ENCODE measurements at places on chromosomes 2 and 18.

GRCh38 chr2:200665626-200666453, 80.0 kb downstream of the AOX1 start:
- DNase-seq, result no peak

GRCh38 chr2:30678410-30679137, 128.7 kb downstream of the CAPN13 start:
- no peak for DNase-seq

GRCh38 chr2:191638079-191638801, 39.7 kb upstream of the NABP1 start:
- DNase-seq, result no peak

- no peak for DNase-seq
These were observed 395.9 kb downstream of the LRATD1 start for GRCh38 chr2:15028406-15028805.

- no peak for DNase-seq
These were observed 2.5 kb downstream of the SESTD1 start for GRCh38 chr2:179262077-179262660.

DNA sequence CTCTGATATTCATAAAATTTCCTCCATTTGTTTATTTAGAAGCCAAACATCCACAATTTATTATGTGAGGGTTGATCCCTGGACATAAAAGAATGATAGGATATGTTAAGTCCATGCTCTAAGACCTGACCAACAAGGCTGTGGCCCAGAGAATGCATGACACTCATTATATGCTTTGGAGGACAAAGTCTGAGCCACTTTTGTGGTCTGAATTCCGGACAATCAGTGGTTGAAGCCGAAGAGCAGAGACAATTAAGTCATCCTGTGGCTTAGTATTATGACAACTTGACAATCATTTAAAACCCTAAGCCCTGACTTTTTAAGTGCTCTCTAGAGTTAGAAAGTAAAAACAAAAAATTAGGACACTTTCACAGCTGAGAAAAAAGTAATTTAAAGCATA, 483.3 kb downstream of the PLCL1 start:
- DNase-seq, result no peak

DNA sequence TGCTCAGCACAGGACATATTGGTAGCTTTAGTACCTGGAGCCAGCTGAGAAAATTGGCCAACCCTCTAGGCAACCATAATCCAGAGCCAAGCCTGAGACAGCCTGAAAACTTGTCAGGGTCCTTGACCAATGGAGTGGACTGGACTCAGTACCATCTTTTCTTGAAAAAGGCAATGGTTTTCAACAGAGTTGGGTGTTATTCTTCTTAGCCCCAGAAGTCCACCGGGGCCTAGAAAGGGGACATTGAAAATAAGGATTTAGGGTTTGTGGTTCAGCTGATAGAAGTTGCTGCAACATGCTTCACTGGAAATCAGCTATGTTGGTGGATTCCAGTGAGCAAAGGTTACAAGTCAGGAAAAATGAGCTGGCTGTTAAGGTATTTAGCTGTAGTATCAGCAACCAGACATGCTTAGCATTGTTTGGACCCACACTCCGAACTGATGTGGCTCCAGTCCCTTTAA, 22.1 kb upstream of the CNOT11 start:
- DNase-seq, result no peak

GRCh38 chr2:68434981-68435380, 32.1 kb downstream of the FBXO48 start:
- no peak for DNase-seq

DNA sequence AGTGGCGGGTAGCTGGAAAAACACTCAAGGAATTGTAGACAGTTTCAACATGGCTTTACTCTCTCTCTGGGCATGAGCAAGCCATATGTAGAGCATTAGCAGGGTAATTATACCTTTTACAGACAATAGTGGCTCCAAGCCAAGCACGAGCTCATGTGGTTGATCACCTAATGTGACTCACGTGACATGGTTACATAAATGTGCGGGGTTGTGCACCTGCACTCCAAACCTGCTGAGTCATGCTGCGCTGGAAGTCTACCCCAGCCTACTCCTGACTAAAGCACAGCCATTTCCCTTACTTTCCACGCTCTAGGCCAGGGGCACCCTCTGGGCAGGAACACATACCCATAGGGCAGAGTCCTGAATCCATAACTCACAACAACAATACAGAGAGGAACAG, 232.8 kb downstream of the MBD5 start:
- DNase-seq, result no peak

GRCh38 chr2:39570614-39571013, 95.1 kb upstream of the TMEM178A start:
- DNase-seq, result no peak

DNA sequence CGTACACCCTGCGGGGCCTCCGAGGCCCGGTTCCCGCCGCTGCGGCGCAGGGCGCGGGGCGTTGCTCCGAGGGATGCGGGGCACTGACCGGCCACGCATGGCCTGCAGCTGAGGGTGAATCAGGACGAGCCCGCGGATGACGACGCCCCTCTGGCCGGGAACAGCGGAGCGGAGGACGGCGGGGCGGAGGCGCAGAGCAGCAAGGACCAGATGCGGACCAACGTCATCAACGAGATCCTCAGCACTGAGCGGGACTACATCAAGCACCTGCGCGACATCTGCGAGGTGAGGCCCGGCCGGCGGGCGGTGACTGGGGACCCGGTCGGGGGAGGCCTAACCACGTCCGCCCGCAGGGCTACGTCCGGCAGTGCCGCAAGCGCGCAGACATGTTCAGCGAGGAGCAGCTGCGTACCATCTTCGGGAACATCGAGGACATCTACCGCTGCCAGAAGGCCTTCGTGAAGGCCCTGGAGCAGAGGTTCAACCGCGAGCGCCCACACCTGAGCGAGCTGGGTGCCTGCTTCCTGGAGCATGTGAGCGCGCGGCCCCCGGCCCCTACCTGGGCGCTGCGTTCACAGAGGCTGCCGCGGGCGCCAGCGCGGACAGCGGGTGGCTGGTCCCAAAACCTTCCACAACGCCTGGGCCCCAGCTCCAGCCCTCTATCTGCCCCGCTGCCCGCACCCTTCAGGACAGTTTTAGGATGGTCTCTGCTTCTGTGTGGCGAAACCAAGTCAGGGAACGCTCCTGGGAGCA, 53.2 kb downstream of the FAM168B start:
- peak; percentile 70 for DNase-seq

DNA sequence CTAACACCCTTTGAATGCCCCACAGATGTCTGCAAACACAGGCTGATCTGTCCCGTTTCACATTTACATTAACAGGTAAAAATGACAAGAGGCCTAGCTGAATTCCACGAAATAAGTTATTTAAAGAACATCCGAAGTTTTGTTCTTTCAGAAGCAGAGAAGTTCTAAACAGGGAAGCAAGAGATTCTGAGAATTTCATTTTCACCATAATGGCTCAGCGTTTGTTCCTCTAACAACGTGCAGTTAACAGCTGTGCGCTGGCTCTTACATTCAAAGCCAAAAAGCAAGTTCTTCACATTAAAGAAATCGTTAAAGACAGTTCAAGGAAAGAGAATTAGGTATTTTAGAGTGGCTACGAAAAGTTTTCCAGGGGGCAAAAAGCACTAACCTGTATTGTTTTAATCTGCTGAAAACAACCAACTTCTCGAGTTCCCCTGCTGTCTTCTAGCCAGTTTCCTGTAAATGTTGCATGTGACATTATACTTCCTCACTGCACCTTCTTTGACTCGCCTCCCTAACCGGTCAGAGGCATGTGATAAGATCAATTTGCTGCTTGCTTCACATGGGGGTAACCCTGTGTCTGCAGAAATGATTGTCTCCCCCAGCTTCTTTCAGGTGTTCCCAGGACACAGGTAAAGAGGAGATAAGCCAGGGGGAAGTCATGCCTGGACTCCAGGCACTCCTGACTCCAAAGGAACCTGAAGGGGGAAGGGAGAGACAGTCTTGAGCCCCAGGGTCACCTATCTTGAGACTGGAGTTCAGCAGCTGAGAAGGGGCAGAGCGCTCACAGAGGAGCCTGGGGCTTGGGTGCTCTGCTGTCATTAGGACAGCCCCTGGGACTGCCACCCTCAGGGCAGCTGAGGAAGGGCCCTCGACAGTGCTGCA, 36.8 kb upstream of the WIPF1 start:
- DNase-seq, result peak; percentile 80

DNA sequence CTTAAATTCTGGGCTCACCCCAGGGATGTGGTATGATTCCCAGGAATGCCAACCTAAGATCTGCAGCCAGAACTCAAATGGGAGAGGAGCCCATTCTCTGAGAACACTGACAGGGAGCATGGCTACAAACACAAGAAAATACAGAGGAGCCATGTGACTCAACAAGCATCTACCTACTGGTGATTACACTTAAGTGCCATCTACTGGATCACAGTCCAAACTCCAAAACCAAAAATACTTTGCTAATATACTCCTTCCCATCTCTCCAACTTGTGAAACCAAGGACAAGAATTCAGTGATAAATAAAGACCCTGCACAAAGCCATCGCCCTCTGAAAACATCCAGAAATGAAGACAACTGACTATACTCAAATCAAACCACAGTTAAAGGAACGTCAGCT, 116.9 kb downstream of the NR4A2 start:
- DNase-seq, result no peak

DNA sequence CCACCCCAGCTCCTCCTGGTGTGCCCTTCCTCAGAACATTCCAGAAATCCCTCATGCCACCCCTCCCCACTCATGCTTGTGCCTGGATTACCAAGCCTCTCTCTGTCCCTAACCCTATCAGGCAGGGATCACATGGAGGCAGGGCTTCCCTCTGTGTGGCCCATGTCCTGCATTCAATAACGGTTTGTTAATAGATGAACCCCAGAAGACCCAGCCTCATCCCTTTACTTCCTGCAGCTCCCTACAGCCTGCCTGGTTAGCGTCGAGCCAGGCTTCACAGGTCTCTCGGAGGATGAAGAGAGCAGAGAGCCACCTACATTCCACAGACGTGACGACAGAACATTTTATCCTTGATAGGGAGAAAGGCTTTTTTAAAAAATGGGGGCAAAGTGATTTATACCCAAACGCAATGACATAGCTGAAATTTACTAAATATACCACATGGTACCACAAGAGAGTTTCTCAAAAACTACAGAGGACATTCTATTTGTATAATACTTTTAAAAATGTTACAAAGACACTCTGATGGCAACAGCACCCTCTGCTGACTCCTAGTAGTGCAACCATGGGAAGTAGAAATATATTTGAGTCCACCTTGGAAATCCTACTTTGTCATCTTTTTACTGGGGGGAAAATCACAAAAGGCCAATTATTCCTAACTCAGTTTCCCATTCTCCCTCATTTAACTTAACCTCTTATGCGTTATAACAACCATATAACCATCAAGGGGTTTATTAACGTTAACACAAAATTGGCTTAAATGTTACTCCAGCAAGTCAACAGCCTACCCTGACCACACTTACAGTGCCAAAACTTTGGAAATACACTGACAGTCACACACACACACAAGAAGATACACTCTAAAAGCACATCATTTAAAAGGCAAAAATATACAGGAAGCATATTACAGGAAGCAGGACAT, 30.7 kb downstream of the FBXO15 start:
- DNase-seq, result no peak

All from stimulated activated naive CD8-positive, alpha-beta T cell treated with anti-CD3 and anti-CD28 coated beads, Interleukin-15, amount 100 ng/mL, for 72 hours (primary cell).